ENCODE measurements at places on chromosomes 13 and 19.

DNA sequence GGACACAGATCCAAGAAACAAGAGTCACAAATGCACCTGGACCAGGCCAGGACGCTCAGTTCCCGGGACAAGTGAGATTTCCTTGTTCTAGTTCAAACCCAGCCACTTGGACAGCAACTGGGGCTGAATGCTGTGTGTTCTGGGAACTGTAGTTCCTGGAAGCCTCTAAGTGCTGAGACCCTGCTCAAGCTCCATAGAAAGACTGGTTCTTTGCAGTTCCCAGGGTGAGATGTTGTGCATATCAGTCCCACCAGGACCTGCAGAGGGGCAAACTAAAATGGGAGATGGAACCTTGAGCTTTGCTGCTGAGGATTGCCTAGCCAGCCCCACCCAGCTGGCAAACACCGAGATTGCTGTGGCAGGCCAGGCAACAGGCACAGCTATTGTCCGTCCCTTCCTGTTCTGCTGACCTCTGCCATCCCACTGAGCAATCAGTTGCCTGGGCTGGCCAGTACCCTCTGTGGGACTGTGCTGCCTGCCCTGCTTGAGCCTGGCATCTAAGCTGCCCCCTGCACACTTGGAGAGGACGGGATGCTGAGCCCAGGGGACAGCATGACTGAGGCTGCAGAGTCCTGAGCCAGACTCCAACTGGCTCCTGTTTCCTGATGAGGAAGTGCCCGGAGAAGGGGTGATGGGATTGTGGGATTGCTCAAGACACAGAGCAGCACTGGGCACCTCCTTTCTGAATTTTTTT is 1.4 kb upstream of the GIPC1 start:
- DNase-seq = peak; percentile 43

GRCh38 chr13:98504371-98504963 is 72.4 kb downstream of the STK24 start:
- no peak for DNase-seq

DNA sequence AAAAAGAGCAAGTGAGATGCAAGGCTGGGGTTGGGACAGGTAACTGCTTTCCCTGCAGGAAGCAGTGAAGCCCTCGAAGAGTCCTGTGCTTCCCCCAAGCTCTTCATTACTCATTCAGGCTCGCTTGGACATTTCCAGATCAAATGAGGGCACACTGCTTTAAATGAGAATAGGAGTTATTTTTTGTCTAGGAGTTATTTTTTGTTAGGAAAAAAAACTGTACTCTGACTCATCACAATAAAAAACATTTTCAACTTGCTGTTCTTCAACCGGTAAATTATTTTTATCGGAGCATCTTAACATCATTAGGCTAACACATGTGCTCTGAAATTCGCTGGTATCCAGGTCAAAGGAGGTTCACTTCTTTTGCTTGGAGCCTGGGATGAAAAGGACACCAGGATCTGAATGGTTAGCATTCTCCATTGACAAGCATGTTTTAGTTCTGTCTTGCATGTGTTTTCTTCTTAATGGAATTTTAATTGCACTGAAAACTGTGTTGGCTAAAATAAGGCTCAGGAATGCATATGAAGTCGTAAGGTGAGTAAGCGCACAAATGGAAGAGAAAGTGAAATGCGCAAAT is 80.7 kb upstream of the STK24 start:
- DNase-seq = peak; percentile 36

GRCh38 chr19:485583-486236 is 10.6 kb upstream of the MADCAM1 start:
- no peak for DNase-seq

- DNase-seq = no peak
These were observed 64.7 kb downstream of the DNAJC15 start for GRCh38 chr13:43088093-43088511.

- DNase-seq = no peak
These were observed 82.5 kb upstream of the TM9SF2 start for GRCh38 chr13:99418843-99419140.

GRCh38 chr13:114339857-114340534 is 25.7 kb downstream of the CHAMP1 start:
- peak; percentile 54 for DNase-seq

GRCh38 chr13:27359199-27359821 is 65.1 kb upstream of the GTF3A start:
- DNase-seq = peak; percentile 50

GRCh38 chr13:97884707-97885468 is 68.6 kb upstream of the IPO5 start:
- DNase-seq = no peak

DNA sequence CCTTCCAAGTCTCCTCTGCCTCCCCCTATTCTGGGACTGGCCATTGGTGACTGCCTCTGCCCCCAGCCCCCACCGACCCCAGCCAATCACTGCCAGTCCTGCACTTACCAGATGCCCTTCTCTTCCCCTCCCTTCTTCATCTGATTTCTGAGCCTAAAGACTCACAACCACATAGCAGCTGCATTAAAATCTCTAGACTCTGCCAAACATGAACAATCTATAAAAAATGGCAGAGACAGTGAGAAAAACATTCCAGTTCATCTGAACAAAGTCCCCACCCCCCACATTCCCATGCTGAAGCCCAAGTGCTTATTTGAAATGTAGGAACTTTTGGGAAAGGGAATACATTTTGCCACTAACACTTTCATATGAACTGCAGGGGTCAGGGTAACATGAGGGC is 60.8 kb downstream of the KCTD12 start:
- DNase-seq = no peak

DNA sequence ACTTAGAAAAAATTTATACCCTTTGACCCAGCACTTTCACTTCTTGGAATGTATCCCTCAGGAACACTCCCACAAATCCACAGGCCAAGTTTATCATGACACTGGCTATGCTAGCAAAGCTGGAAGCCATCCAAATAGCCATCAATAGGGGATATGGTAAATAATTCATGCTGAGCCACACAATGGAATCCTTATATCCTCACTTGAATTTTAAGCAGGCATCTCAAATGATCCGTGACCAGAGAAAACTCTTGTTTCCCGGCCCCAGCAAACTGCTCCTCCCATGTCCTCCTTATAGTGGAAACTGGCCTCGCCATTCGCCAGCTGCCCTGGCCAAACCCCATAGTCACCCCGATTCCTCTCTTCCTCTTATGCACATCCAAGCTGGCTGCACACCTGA is 37.6 kb downstream of the GRIK5 start:
- DNase-seq = no peak

- no peak for DNase-seq
These were observed 231.7 kb upstream of the MIR17HG start for GRCh38 chr13:91115776-91116175.

GRCh38 chr19:30371161-30371836 is 885 bp upstream of the ZNF536 start:
- DNase-seq = no peak

GRCh38 chr19:36488846-36489117 is 579 bp downstream of the ZNF566 start:
- peak; percentile 56 for DNase-seq

GRCh38 chr19:47390533-47391488 is 28.5 kb downstream of the MEIS3 start:
- no peak for DNase-seq

- DNase-seq = no peak
These were observed 5.0 kb downstream of the PRSS57 start for GRCh38 chr19:690203-690602.

GRCh38 chr13:24629320-24629719 is 50.9 kb upstream of the ATP12A start:
- no peak for DNase-seq

DNA sequence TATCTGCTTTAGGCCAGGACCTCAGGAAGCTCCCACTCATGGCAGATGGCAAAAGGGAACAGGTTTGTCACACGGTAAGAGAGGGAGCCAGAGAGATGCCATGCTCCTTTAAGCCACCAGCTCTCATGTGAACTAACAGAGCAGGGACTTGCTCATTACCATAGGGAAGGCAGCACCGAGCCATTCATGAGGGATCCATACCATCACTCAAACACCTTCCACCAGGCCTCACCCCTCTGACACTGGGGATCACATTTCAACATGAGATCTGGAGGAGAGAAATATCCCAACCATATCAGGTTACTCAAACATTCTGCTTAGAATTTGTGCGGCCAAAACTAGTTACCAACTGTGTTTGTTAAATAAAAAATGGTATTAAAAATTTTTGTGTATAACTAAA is 427.0 kb downstream of the UQCRFS1 start:
- no peak for DNase-seq

GRCh38 chr19:2201473-2202148 is 34.5 kb downstream of the PLEKHJ1 start:
- no peak for DNase-seq

DNA sequence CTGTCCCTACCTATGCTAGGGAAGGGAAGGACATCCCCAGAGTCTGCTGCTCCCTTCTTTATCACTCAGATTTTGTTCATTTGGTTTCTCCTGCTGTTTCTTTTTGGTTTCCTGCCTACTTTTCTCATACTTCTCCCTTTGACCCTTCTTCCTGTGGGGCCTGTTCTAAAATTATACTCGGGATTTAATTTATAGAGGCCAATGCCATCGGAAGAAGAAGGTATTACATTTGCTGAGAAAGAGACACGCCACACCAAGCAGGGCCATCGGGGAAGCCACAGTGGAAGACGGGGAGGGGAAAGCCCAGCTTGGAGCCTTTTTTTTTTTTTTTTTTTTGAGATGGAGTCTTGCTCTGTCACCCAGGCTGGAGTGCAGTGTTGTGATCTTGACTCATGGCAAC is 46.8 kb upstream of the FARP1 start:
- no peak for DNase-seq

GRCh38 chr19:14479309-14479974 is 4.3 kb upstream of the PTGER1 start:
- no peak for DNase-seq

DNA sequence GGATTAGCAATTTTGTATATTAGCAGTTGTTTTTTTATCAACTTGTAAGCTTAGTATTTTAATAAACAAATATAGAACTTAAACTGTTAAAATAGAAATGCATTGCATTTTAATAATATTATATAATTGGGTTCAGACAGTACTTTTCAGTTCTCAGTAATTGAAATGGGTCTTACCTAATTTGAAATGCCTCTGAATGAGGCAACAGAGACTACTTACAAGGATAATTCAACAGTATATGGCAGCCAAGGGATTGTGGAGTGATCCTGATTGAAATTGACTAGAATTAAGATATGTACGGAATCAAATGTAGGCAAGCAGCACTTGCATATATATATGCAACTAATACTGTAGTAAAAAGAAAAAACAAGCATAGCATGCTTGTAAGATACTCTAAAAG is 1503.9 kb upstream of the MIR17HG start:
- DNase-seq = no peak

GRCh38 chr13:52141299-52141698 is 12.4 kb upstream of the NEK5 start:
- no peak for DNase-seq

DNA sequence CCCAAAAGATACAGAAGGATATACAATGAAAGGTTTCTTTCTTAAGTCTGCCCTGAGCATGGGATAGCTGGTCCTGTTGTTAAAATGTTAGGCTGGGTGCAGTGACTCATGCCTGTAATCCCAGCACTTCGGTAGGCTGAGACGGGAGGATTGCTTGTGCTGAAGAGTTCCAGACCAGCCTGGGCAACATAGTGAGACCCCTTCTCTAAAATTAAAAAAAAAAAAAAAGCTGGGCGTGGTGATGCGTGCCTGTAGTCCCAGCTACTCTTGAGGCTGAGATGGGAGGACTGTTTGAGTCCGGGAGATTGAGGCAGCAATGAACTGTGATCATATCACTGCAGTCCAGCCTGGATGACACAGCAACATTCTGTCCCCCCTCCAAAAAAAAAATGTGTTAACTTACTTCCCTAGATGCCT is 52.5 kb upstream of the SHKBP1 start:
- DNase-seq = no peak

DNA sequence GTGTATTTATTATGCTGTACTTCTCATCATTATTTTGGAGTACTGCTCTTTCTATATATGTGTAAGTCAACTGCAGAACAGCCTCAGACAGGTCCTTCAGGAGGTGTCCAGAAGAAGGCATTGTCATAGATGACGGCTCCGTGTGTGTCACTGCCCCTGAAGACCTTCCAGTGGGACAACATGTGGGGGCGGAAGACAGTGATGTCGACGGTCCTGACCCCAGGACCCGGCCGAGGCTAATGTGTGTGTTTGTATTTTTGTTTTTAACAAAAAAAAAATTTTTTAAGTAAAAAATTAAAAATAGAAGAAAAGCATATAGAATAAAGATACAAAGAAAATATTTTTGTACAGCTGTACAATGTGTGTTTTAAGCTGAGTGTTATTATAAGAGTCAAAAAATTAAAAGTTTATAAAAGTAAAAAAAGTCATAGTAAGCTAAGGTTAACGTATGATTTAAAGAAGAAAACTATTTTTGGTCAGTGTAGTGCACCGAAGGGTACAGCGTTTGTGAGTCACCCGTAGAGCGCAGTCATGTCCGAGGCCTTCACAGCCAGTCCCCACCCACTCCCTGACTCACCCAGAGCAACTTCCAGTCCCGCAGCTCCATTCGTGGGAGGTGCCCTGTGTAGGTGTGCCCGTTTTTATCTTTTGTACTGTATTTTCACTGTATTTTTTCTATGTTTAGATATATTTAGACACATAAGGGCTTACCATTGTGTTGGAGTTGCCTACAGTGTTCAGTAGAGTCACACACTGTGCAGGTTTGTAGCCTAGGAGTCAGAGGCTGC is 42.2 kb upstream of the SPACA7 start:
- DNase-seq = no peak

- DNase-seq = no peak
These were observed 93.4 kb upstream of the EDNRB start for GRCh38 chr13:78012046-78012445.

- DNase-seq = no peak
These were observed 36.2 kb downstream of the CLDN10 start for GRCh38 chr13:95588721-95589120.

- no peak for DNase-seq
These were observed 37.1 kb downstream of the ESD start for GRCh38 chr13:46759846-46760245.

DNA sequence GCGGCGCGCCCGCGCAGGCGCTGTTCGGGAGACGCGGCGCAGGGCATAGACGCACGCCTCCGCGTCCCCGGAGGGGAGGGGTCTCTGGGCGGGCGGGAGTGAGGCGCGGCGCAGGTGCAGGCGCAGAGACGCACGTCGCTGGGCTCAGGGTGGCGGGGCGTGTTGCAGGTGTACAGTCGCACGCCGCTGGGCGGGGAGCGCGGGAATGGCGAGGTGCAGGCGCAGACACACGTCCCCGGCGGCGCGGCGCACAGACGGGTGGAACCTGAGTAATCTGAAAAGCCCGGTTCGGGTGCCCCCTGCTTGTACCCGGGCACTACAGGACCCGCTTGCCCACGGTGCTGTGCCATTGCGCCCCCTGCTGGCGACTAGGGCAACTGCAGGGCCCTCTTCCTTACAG is 44.7 kb downstream of the PLPP2 start:
- no peak for DNase-seq
